ENCODE measurements at places on chromosomes 5 and 9. TPM values are rescaled to one million over a fixed set of nuclear protein-coding genes. Genes with fewer than 3 reads are reported as not detected.
A peak's percentile ranks its signal among the peaks of the same experiment; 100 is the strongest.

Gene GRIA1
- total RNA-seq = 0.38 TPM

Gene PRUNE2
- 4.1 TPM for total RNA-seq

Gene ANKRD31
- total RNA-seq = 0.14 TPM

Gene GRAMD2B
- 14.0 TPM for total RNA-seq

Gene IFNE
- total RNA-seq = 1.5 TPM

Gene DPYSL3
- total RNA-seq = 105 TPM

Gene CNTLN
- total RNA-seq = 12.4 TPM

Gene LIFR
- 54.2 TPM for total RNA-seq

Gene CORO2A
- total RNA-seq = 21.0 TPM

GRCh38 chr9:137278061-137278701 is 655 bp downstream of the TOR4A start:
- peak; percentile 84 for DNase-seq
- no peaks in the 10 kb centered on the region for H3K27me3 ChIP-seq
- peaks cover 8% of the 10 kb centered on the region for H3K36me3 ChIP-seq

DNA sequence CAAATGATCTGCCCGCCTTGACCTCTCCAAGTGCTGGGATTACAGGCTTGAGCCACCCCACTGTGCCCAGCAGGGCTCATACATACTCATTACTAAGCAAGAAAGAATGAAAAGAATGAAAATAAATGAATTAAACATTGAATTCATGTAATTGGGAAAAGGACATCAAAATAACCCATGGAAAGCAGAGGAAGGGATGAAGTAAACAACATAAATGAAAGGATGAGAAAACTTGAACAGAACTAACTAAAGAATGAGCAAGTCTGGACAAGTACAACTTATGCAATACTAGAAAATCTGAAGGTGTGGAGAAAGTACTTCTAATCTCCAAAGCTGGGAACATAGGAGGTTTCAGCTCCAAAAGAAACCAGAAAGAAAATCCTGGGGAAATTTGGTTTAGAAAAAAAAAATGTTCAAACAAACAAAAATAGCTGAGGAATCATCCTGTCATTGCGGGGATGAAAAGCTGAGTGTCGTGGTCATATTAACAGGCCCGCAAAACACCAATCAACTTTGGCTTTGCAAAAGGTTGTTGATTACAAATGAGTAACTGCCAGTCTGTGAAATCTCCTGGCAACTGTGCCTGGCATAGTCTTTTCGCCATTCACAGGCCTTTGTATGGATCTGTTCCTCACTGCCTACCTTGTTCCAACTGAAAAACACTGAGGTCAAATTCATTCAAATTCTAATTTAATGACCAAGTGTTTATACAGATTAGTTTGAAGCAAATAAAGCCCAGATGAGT is 2.3 kb upstream of the AK3 start:
- no peak overlapping the region for H3K4me3 ChIP-seq
- H3K27ac ChIP-seq = no peak overlapping the region
- peak; percentile 71 for DNase-seq
- H3K36me3 ChIP-seq = no peaks in the 10 kb centered on the region
- H3K4me1 ChIP-seq = peaks cover 4% of the 10 kb centered on the region

DNA sequence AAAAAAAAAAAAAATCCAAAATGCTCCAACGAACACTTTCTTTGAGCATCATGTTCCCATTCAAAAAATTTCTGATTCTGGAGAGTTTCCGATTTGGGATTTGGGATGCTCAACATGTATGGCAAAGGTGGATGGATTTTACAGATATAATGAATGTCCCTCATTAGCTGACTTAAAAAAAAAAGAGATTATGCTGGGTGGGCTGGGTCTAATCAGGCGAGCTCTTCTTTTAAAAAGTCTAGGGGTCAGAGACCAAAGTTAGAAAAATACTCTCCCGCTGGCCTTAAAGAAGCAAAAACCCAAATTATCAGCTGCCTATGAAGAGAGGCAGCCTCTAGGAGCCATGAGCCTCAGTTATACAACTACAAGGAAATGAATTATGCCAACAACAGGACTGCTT is 15.2 kb upstream of the CTNNAL1 start:
- H3K4me1 ChIP-seq = peaks cover 5% of the 10 kb centered on the region
- no peak for DNase-seq
- no peaks in the 10 kb centered on the region for H3K27me3 ChIP-seq
- H3K27ac ChIP-seq = no peak overlapping the region

DNA sequence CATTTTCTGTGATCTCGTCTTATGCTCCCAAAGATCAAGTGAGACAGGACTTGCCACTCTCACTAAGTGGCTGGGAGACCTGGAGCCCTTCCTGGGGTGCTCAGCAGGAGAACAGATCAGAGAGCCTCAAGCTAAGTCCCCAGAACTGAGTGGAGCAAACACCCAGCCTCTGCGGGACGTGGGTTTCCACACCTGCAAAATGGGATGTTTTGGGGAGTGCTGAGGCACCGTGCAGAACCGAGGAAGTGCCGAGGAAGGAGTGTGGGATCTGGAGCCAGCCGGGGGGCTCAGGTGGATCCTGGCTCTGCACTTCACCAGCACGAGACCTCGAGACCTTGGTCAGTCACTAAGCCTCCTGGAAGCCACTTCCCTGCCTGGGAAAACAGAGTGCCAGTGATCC is 166.0 kb downstream of the DAB2IP start:
- DNase-seq = peak; percentile 54
- no peak overlapping the region for H3K27ac ChIP-seq
- peaks cover 93% of the 10 kb centered on the region for H3K27me3 ChIP-seq
- H3K36me3 ChIP-seq = no peaks in the 10 kb centered on the region
- peaks cover 3% of the 10 kb centered on the region for H3K4me1 ChIP-seq

GRCh38 chr5:127136908-127137307 is 63.6 kb upstream of the C5orf63 start:
- H3K27ac ChIP-seq = no peak overlapping the region
- no peaks in the 10 kb centered on the region for H3K36me3 ChIP-seq
- DNase-seq = no peak
- peaks cover 38% of the 10 kb centered on the region for H3K27me3 ChIP-seq

DNA sequence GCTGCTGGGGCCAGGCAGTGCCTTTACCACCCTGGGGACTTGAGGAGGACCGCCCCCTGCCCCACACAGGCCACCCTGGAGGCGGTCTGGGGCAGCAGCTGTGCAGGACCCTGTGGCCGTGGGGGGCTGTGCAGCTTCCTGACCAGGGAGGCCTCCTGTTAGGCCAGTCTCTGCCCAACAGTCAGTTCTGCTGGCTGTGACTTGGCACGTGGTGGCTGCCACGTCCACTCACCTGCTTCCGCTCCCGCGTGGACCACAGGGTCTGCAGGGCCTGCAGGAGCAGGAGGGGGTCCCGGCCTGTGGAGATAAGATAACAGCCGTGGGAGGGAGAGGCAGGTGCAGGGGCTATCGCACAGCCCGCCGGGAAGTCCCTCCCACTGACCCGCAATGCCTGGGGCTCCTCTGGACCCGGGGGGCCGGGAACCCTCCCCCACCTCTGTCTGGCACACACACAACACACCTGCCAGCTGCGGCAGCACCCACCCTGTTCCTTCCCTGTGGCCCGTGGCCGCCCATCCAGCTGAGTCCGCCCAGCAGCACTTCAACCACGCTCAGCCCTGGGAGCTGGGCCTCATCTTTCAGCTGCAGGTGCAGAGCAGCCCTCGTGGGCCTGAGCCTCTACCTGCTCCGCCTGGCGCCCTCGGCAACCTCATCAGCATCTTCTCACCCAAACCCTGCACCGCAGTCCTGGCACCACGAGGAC is 39.7 kb downstream of the EXD3 start:
- H3K4me1 ChIP-seq = peaks cover 4% of the 10 kb centered on the region
- no peak overlapping the region for H3K27ac ChIP-seq
- no peaks in the 10 kb centered on the region for H3K36me3 ChIP-seq
- H3K27me3 ChIP-seq = no peaks in the 10 kb centered on the region

DNA sequence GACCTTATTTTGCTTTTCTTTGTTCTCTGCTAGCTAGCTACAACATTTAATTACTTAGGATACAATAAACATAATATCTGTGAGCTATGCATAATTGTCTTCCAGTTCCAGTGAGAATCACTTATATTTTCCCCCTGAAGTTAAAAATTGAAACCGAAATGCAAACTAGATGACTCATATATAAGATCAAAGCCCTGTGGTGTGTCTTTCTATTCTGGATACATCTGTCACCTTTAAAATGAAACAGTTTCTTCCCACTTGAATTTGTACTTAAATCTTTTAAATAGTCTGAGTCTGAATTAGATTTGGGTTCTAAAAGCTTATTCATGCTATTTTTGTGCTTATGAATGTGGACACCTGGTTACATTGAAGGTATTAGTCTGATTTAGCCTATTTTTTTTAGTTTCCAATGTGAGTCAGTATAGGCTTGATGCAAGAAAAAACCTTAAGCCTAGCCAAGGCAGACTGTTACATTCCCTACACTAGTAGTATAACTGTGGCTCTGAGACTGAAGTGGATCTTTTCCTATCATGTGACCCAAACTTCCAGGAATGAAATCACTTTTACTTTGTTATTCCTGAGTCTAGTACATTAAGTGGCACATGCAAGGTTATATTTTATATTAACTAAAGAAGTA is 703.5 kb upstream of the RGMB start:
- H3K27ac ChIP-seq = no peak overlapping the region
- H3K4me1 ChIP-seq = no peaks in the 10 kb centered on the region
- no peaks in the 10 kb centered on the region for H3K36me3 ChIP-seq
- H3K27me3 ChIP-seq = no peaks in the 10 kb centered on the region

DNA sequence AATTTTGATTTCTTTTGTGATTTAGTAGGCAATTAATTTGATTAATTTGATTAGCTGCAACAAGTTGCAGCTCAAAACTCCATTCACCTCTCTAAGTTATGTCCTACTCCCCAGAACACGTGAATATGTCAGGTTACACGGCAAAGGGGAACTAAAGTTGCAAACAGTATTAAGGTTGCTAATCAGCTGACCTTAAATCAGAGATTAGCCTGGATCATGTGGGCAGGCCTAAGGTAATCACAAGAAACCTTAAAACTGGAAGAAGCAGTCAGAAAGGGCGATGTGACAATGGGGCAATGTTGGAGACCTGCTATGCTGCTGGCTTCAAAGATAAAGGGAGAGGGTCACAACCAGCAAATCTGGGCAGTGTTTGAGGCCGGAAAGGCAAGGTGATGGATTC is 47.3 kb upstream of the ANXA1 start:
- no peak overlapping the region for H3K4me3 ChIP-seq
- H3K27me3 ChIP-seq = no peaks in the 10 kb centered on the region
- H3K36me3 ChIP-seq = no peaks in the 10 kb centered on the region
- DNase-seq = no peak
- H3K4me1 ChIP-seq = no peaks in the 10 kb centered on the region

DNA sequence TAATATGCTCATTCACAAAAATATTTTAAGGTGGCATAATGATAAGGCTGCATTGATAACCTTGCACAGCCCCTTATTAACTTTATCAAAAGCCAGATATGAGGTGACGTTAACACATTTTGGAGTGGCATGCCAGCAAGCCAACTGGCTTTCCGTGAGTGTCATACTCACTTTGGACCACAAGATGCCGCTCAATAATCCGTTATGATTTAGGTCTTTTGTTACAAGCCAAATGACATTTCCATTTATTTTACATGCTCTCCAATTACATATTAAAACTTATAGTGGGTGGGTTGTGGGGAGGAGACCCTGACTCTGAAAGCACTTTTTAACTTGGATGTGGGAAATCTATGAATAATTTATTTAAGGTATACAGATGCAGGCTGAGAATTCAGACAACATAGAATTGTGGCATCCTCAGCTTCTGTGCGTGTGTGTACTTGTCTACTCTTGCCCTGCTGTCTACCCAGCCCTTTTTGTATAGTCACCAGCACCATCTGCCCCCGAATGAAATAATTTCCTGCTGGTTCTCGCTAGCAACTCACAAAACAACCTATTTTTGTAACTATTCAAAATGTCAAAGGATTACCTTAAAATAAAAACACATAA is 305.1 kb downstream of the PSAT1 start:
- peak; percentile 75 for DNase-seq
- no peaks in the 10 kb centered on the region for H3K36me3 ChIP-seq
- peaks cover 4% of the 10 kb centered on the region for H3K4me1 ChIP-seq

GRCh38 chr5:213803-214395 is 4.1 kb downstream of the CCDC127 start:
- no peaks in the 10 kb centered on the region for H3K4me1 ChIP-seq
- H3K36me3 ChIP-seq = peaks cover 7% of the 10 kb centered on the region
- no peak overlapping the region for H3K4me3 ChIP-seq
- H3K27ac ChIP-seq = no peak overlapping the region
- no peak for DNase-seq

GRCh38 chr5:59007460-59008063 is 424.7 kb downstream of the RAB3C start:
- no peaks in the 10 kb centered on the region for H3K36me3 ChIP-seq
- no peaks in the 10 kb centered on the region for H3K4me1 ChIP-seq
- H3K27ac ChIP-seq = no peak overlapping the region
- H3K4me3 ChIP-seq = no peak overlapping the region

DNA sequence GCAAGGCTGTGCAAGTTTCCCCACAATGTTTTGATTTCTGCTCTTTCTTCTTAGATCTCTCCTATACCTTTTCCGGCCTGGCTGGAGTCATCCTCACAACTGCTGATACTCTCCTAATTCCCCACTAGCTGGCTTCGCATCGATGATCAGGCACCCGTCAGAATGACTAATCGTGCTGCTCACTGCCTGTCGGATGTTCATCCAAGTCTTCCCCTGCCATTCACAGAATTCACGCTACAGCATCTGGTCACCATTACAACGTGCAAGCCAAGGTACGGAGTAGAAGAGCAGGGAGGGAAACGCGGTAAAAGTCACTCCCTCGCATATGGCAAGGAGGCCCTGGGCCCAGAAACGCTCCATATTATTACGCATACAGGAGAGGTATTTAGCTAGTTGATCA is 35.1 kb downstream of the CDH10 start:
- no peaks in the 10 kb centered on the region for H3K27me3 ChIP-seq
- H3K4me1 ChIP-seq = no peaks in the 10 kb centered on the region
- H3K36me3 ChIP-seq = no peaks in the 10 kb centered on the region
- no peak overlapping the region for H3K27ac ChIP-seq

DNA sequence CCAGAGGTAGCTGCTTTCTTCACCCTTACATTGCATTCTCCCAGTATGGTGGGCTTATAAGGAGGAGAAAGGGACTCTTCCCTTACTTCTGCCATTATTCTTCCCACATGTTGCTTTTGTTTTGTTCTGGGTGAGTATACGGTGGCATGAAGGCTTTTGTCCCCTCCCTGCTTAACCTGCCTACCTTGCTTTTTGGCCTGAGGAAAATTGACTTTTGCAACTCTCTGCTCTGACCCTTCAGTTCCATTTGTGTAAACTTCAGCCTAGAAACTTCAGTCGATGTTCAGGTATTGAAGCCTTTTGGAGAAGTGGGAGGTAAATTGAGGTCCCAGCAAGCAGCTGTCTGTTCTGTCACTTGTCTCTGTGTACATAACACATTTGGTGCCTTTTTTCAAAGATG is 110.2 kb downstream of the PCSK1 start:
- no peaks in the 10 kb centered on the region for H3K27me3 ChIP-seq
- peaks cover 6% of the 10 kb centered on the region for H3K4me1 ChIP-seq
- no peak overlapping the region for H3K27ac ChIP-seq
- no peak overlapping the region for H3K4me3 ChIP-seq

Measured in endodermal cell (in vitro differentiated cells).